Small intestine (tissue), 16 donors: ENCODE measurements at places on chromosomes 16 and 17. TPM values are rescaled to one million over a fixed set of nuclear protein-coding genes. Genes with fewer than 3 reads are reported as not detected.

Gene FOXC2
- polyA plus RNA-seq: 0.13 TPM

Gene TMEM220
- 38.0 TPM for polyA plus RNA-seq

Gene SPATA22
- not detected for polyA plus RNA-seq

Gene CA5A
- polyA plus RNA-seq: under 0.01 TPM

Gene KRTAP2-1
- polyA plus RNA-seq: not detected

Gene PRRT2
- not detected for polyA plus RNA-seq
